ENCODE measurements at places on chromosomes 4 and X. TPM values are rescaled to one million over a fixed set of nuclear protein-coding genes. Genes with fewer than 3 reads are reported as not detected.

The BST1 gene
- 38.5 TPM for polyA plus RNA-seq

DNA sequence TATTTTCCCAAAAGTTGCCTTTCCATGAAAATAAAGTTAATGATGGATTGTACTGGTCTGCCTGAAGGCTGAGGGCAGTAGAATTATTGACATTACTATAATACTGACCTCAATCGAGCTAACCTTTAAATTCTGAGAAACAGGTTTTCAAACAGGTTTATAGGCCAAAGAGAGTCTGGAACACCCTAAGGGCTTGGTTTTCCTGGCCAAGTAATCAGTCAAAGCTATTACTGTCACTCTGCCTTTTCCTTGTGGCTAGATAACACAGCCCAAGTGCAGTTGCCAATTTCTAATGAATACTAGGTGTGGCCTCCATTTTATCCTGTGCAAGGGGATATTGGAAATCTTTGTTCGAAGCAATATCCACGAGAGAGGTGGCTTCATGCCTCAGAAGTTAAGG, 75.2 kb downstream of the INTS12 start:
- no peak for DNase-seq

The MAGIX gene
- polyA plus RNA-seq, result 0.45 TPM

GRCh38 chrX:9558615-9559014, 93.8 kb downstream of the TBL1X start:
- no peak for DNase-seq

The NOX1 gene
- polyA plus RNA-seq, result not detected

- peak; percentile 7 for DNase-seq
Measured at GRCh38 chrX:31609130-31609529, 537.3 kb upstream of the FTHL17 start.

The GABRQ gene
- polyA plus RNA-seq, result not detected

The SLC25A4 gene
- 24.2 TPM for polyA plus RNA-seq

The MSANTD1 gene
- 0.06 TPM for polyA plus RNA-seq

DNA sequence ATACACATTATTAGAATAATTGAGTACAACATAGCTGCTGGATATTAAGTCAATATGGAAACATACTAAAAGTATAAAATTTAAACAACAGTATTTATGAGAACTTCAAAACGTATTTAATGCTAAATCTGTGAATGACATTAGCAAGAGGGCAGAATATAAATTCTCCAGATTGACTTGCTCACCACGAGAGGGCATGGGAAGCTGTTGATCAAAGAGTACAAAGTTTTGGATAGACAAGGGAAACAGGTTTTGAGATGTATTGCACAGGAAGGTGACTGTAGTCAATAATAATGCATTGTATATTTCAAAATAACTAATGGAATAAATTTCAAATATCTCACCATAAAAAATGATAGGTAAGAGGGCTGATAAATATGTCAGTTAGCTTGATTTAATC, 768.2 kb downstream of the CENPC start:
- DNase-seq, result no peak

DNA sequence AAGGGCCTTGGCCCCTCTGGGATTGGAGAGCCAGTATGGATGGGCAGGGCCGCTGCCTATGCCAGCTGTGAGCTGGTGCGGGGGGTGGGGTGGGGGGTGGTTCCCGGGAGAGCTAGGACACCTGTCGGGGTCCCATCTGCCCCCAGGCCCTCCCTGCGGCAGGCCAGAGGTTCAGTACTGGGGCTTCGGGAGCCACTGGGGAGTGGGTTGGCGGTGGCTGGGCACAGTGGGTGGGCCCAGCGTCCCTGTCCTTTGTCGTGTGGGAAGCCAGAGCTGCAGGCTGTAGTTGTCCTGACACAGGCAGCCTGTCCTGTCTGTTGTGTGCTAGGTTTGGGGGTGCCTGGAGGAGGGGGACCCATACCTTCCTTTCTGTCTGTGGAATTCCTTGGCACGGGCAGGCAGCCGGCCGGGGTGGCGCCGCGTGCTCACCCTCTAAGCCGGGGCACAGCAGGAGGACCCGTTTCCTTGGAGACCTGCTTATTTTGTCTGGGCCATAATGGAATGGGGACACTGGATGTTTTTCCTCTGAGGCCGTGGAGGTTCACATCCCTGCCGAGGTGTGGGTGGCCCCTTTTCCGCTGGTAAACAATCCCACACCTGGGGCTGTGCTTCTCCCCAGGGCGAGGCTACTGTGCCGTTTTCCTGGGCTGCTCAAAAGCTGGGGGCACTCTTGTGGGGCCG, 14.8 kb downstream of the DOK7 start:
- DNase-seq, result no peak

- DNase-seq, result no peak
Measured at GRCh38 chrX:154013614-154014360, 5.9 kb downstream of the IRAK1 start.

DNA sequence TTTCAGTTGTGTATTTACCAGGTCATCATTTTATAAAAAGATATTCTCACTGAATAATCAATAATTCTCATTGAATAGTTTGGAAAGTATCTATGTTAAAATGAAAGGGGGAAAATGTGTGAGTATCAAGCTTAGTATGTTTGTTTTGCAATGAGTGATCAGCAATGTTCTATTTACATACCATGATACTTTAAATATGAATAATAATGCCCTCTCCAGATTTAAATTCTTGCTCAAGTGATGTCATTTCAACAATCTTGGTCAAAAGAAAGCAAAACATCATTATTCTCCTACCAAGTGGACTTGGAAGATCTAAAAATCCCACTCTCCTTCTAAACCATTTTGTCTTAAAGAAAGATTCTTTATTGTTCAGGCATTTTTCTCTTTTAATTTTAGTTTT, 42.1 kb upstream of the ANKRD50 start:
- DNase-seq, result no peak

The USP17L13 gene
- not detected for polyA plus RNA-seq

The CLDN22 gene
- 0.07 TPM for polyA plus RNA-seq

DNA sequence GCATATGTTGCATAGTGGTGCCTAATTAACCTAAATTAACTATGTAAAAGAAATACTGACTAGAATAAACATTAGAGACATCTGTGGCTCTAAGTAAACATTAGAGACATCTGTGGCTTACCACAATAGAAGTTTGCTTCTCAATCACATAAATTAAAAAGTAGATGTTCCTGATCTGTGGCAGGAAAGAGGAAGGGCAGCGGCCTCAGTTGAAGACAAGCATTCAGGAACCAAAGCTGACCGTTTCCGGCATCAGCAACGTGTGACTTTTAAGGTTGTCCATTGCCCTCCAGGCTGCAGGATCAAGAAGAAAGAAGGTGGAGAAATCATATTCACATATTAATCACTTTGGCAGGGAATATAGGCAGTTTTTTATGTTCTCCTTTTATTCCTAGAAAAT, 336.3 kb upstream of the TRAM1L1 start:
- no peak for DNase-seq

- no peak for DNase-seq
Measured at GRCh38 chrX:1026263-1027015, 186.0 kb downstream of the CRLF2 start.

DNA sequence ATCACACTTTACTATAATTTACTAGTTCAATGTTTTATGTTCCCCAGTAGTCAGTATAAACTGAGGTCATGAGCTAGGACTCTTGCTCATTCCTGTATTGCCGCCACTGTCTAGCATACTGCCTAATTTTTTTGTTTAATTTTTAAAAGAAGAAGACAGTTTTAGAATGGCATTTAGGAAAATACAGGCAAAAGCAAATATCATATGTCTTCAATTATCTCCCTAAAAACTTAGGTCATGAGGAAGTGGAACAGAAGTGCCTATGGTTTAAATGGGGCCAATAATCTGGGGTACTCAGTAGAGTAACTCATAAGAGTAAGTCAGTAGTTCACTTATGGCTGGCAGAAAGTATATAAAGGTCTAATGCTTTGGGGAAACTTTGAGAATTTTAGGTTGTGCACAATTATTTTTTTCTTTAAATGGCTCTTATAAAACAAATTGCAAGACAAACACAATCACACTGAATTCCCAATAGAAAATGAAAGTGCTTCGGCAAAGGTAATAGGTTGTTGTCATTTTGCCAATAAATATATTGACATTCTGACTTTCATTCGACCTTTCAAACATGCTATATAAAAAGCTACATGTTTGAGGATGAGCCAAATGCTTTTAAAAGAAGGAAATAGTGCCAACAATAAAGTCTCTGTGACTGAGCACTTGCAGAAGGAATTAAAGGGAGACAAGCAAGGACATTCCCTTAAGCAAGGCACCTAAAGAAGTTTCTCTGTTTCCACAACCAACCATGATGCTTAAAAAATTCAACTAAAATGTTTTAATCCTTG, 390.1 kb downstream of the PDGFC start:
- DNase-seq, result no peak

The ARHGAP10 gene
- polyA plus RNA-seq, result 17.6 TPM

The MTNR1A gene
- polyA plus RNA-seq, result not detected

The NAA11 gene
- polyA plus RNA-seq, result not detected

The AFP gene
- polyA plus RNA-seq, result 0.23 TPM

GRCh38 chr4:771464-771863, 54.5 kb downstream of the CPLX1 start:
- DNase-seq, result no peak

- DNase-seq, result no peak
Measured at GRCh38 chr4:96736352-96736889, 896.5 kb downstream of the PDHA2 start.

DNA sequence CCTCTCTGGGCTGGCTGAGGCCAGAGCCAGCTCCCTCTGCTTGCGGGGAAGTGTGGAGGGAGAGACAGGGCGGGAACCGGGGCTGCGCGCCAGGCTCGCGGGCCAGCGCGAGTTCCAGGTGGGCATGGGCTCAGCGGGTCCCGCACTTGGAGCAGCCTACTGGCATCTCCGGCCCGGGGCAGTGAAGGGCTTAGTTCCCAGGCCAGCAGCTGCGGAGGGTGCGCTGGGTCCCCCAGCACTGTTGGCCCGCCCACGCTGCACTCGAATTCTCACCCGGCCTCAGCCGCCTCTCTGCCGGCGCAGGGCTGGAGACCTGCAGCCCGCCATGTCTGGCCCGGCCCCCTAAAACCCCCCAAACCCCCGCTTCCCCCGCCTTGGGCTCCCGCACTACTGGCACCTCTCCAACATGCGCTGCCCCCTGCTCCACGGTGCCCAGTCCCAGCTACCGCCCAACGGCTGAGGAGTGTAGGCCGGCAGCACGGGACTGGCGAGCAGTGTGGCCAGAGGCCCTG, 33.8 kb upstream of the FAT4 start:
- DNase-seq, result no peak

GRCh38 chr4:86926435-86927086, 8.2 kb upstream of the AFF1 start:
- DNase-seq, result no peak

The GPR173 gene
- 2.7 TPM for polyA plus RNA-seq

DNA sequence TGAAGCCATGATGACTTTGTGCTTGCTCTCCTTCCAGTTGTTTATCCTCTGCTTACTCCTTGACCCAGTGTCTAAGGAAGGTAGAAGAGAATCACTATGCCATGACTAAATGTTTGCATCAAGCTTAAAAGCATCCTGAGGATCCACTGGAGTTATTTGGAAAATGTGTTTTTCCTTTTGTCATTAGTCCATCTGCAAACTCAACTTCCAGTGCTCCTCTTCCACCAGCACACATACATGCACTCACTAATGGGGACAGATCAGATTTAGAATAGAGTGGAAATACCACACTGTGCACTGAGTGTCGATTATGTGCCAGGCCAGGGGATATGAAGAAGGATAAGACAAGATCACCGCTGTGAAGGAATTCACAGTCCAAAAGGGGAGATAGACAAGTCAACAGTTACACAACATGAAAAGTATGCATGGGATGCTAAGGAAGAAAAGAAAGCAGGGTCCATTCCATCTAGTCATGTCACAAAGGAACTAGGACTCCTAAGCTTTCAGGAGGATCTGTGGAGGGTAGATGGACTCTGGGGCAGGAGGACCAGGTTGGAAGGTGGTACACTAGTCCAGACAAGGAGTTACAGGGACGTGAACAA, 1.9 kb downstream of the OCIAD2 start:
- DNase-seq, result no peak

DNA sequence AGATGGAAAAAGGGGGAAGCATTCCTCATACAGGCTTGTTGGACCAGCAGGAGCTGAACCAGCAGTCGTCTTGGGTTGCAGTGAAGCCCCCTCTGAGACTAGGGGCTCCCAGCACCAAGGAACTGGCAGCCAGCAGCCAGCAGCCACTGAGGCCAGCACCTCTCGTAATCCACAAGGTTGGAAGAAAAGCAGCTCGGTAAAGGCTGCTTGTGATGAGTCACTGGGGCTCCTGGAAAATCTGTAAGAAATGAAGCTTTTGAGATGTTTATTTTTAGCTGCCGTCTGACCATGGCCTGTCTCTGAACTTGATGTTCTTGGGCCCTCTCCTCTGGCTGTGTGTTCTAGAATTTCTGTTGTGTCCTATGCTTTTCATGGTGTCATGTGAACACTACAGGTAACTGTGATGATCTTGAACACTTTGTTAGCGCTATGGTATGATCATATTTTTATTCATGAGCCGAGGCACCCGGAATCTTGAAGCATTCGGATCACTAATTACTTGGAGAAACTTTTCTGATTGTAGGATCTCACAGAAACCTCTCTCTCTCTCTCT, 18.6 kb downstream of the CLCN4 start:
- DNase-seq, result peak; percentile 26

The CXCL1 gene
- polyA plus RNA-seq, result 0.53 TPM

The MAGEA2 gene
- not detected for polyA plus RNA-seq

GRCh38 chr4:150140774-150141400, 62.6 kb downstream of the DCLK2 start:
- peak; percentile 55 for DNase-seq

- DNase-seq, result no peak
Measured at GRCh38 chr4:152805818-152806217, 26.1 kb downstream of the ARFIP1 start.

GRCh38 chr4:4470208-4470607, 71.6 kb downstream of the STX18 start:
- DNase-seq, result no peak

The ANTXR2 gene
- 43.2 TPM for polyA plus RNA-seq

The TCEAL5 gene
- not detected for polyA plus RNA-seq

The VCX3B gene
- not detected for polyA plus RNA-seq

GRCh38 chr4:72209600-72209999, 177.8 kb downstream of the NPFFR2 start:
- no peak for DNase-seq

The MAGEC3 gene
- 0.06 TPM for polyA plus RNA-seq

GRCh38 chr4:145546175-145546915, 64.7 kb downstream of the SMAD1 start:
- no peak for DNase-seq

- no peak for DNase-seq
Measured at GRCh38 chr4:76016393-76016792, 6.9 kb downstream of the CXCL10 start.

DNA sequence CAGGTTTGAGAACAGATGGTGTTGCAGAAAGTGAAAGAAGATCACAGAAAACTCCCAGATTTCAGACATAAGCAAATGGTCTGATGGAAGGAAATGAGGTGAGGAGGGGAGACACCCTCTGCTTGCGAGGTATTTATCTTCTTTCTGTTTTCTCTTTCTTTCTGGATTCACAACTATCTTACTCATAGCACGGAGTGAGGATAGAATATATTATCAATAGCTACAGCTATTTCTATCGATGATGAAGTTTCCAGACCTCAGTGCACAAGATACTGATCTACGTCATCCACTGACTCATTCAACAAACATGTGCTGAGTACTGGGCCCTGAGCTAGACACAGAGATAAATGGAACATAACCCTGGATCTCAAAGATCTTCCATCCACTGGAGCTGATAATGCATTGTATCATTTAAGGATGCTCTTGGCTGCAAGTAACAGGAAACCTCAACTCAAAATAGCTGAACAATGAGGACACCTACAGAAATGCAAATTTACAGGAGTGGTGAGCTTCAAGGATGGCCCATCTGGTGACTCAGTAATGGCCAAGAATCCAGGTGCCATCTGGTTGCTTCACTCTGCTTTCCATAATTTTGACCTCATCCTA, 21.2 kb downstream of the SLC2A9 start:
- DNase-seq, result no peak

GRCh38 chr4:2182994-2183393, 58.9 kb downstream of the HAUS3 start:
- no peak for DNase-seq

Measured in BJ (cell line).